ENCODE measurements at places on chromosomes 12 and 14.

GRCh38 chr12:131971226-131971625, 21.5 kb downstream of the EP400 start:
- DNase-seq: no peak

DNA sequence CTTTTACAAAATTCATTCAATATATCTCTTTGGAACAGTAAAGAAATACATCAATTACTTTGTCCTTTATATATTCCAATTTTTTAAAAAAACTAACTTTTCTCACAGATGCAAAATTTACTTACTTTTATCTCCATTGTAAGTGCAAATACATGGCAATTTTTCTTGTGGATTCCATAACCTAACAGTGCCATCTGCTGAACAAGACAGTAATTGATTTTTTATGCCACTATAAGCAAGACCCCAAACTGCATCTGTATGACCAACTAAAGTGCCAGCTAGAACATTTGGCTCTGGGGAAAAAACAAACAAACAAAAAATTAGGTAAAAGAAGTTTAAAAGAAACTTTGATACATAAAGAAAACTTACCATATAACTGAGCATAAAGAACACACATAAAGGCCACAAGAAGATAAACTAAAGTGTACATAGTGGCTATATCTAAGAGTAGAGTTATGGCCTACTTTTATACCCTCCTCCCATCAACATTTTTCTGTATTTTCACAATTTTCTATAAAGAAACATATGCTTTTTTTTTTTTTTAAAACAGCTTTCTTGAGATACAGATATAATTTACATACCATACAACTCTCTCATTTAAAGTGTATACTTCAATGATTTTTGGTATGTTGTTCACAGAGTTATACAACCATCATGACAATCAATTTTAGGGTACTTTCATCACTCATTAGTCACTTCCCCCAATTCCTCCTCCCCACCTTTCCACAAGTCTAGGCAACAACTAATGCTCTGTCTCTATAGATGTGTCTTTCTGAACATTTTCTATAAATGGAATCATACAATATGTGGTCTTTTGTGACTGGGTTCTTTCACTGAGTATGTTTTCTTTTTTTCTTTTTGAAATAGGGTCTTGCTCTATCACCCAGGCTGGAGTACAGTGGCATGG, 32.6 kb downstream of the COCH start:
- no peak for DNase-seq

- no peak for DNase-seq
These were observed 169.5 kb upstream of the RTL1 start for GRCh38 chr14:101072945-101073597.

DNA sequence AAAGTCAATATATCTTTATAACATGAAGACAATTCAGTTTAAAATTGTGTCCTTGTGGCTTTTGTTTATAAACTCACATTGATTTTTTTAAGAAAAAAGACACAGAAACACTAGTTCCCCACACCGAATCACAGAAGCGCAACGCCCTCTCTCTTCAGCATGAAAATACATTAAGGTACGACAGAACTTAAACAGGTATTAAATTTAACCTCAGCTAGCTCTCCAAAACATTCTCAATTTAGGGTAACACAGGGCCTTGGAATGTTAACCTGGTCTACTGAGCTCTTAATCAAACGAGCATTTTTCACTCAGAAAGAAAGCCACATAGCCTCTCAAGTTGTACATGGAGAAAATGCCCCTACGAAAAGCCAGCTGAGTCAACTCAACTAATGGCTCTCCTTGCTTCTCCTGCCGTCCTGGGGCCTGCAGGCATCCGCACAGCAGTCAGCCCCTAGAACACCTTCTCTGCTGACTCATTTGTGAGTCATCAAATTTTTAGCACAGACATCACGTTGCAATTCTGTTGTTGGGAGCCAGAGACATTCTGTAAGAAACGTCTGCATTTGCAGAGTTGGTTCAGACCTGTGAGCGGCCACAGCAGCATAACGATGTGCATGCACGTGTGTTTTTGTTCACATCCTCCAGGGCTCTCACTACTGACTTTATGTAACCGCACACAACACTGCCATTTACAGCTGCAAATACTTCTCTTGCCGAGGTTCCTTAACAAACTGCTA, 141.6 kb downstream of the ITPR2 start:
- no peak for DNase-seq

DNA sequence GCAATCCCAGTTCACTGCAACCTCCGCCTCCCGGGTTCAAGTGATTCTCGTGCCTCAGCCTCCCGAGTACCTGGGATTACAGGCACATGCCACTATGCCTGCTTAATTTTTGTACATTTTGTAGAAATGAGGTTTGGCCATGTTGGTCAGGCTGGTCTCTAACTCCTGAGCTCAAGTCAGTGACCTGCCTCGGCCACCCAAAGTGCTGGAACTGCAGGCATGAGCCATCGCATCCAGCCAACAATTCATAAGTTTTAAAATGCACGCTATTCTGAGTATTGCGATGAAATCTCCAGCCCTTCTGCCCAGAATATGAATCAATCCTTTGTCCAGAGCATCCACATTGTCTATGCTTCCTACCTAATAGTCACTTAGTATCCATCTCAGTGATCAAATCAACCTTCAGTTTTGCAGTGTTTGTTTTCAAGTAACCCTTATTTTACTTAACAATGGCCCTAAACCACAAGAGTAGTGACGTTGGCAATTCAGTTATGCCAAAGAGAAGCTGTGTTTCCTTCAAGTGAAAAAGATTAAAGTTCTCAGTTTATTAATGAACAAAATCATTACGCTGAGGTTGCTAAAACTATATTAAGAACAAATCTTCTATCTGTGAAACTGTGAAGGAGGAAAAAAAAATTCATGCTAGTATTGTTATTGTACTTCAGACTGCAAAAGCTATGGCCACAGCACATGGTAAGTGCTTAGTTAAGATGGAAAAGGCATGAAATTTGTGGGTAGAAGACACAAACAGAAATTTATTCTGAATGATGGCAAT, 11.0 kb downstream of the GCH1 start:
- no peak for DNase-seq

GRCh38 chr12:1632702-1633101, 3.7 kb downstream of the WNT5B start:
- DNase-seq: no peak

- DNase-seq: no peak
These were observed 928 bp downstream of the TBX3 start for GRCh38 chr12:114682785-114683708.

DNA sequence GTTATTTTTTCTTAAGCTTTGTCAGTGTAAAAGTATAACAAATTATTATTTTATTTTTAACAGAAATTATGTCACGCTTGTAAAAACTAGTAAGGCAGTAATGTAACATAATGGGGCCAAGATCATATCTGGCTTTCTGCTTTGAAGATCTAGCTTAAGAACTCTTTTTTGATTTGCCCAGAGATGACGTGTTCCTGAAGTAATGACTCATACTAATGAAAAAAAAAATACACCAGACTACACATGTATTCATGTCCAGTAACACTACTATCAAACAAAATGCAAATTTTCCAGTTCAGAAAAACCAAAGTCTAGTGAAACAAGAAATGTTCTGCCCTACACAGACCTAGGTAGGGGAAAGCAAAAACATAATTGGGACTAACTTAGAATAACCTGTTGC, 432.2 kb upstream of the ATXN7L3B start:
- DNase-seq: no peak

- no peak for DNase-seq
These were observed 7.3 kb downstream of the YEATS4 start for GRCh38 chr12:69366796-69367195.

- no peak for DNase-seq
These were observed 514.6 kb downstream of the FUT8 start for GRCh38 chr14:65926935-65927700.

All from stimulated activated CD4-positive, alpha-beta T cell treated with anti-CD3 and anti-CD28 coated beads, Interleukin-1b, Interleukin-23, amount 100 ng/mL, for 4 hours (primary cell).